AG09319 (cell line): ENCODE measurements at places on chromosomes 13 and 19.

DNA sequence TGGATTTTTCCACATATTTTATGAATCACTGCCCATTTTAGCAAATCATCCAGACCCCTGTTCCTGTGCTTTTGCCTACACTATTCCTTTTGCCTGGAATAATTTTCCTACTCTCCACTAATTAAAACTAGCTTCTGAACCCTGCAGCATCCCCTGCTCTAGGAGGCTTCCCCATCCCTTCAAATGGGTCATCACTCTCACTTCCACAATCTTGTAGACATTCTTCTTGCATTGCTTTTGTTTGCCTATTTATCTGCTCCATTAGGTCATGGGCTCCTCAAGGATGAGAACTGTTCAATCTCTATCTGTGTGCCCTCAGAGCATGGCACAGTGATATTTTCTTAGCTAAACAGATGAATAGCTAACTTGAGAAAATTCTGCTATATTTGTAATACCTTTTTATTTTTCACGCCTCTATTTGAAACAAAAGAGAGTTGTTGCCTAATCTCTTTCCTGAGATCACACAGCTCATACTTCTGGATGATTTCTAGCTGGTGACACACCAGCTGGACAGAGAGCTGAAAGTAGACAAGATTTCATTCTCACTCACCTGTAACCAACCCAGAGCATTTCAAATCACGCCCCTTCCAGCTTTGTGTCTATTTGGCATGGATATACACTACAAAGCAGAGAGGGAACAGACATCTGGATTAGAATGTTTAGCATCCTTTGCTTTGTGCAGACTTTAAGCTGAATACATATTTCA lies 466.0 kb downstream of the FOXO1 start:
- DNase-seq = no peak

GRCh38 chr19:38057959-38058690 lies 151.1 kb downstream of the SIPA1L3 start:
- DNase-seq = no peak

DNA sequence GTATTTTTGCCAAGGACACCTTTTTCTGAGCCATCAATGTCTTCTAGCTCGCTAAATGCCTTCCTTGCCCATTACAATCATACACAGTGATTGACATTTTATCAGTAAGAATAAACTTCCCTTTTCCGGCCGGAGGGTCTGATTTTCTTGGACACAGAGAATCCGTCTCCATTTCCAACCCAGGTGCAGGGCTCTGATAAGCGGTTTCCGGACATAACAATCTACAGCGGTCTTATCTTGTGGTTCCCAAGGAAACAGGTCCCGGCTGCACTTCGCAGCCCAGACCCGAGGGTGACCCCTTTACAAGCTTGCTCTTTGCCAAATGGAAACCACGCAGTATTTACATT lies 5.1 kb upstream of the ZNF77 start:
- no peak for DNase-seq

GRCh38 chr19:45972081-45972946 lies 1.4 kb downstream of the NOVA2 start:
- DNase-seq = no peak

- DNase-seq = no peak
Measured at GRCh38 chr13:112651750-112652511, 37.9 kb upstream of the ATP11A start.
